ENCODE measurements at places on chromosomes 5 and 9.

DNA sequence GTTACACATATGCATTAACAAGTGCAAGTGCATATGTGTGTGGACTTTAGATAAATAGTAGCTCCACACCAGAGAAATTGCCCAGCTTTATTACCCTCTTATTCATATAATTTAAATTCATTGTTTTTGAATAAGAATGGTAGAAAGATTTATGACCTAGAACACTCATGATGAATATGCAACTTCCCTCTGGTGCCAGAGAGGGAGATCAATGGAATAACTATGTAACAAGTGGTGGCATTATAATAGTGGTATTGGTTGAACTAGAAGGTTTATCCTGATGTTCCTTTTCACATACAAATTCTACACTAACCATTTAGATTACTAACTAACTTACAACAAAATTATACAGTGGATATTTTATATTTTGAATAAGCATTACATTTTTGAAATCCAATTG is 607.4 kb downstream of the CDH12 start:
- DNase-seq: no peak

GRCh38 chr9:82761027-82761426 is 301.9 kb downstream of the RASEF start:
- DNase-seq: no peak

GRCh38 chr5:10552183-10553143 is 11.4 kb upstream of the ANKRD33B start:
- DNase-seq: no peak

DNA sequence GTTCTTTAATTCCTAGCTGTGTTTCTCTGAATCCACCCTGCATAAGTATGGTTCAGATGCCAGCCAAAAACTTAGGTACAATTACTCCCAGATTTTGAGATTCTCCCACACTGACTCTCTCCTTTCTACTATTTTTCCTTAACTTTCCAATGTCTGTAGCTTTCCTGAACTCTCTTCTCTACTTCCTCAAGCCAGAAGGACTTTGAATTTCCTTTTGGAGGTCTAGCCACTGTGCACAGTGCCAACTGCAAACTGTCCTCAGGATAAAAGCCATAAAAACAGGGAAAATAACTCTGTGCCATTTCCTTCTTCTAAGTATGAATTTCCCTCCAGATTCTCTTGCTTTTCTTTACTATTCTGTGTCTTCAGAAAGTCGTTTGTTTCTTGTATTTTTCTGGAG is 157.2 kb downstream of the AP3B1 start:
- DNase-seq: no peak

DNA sequence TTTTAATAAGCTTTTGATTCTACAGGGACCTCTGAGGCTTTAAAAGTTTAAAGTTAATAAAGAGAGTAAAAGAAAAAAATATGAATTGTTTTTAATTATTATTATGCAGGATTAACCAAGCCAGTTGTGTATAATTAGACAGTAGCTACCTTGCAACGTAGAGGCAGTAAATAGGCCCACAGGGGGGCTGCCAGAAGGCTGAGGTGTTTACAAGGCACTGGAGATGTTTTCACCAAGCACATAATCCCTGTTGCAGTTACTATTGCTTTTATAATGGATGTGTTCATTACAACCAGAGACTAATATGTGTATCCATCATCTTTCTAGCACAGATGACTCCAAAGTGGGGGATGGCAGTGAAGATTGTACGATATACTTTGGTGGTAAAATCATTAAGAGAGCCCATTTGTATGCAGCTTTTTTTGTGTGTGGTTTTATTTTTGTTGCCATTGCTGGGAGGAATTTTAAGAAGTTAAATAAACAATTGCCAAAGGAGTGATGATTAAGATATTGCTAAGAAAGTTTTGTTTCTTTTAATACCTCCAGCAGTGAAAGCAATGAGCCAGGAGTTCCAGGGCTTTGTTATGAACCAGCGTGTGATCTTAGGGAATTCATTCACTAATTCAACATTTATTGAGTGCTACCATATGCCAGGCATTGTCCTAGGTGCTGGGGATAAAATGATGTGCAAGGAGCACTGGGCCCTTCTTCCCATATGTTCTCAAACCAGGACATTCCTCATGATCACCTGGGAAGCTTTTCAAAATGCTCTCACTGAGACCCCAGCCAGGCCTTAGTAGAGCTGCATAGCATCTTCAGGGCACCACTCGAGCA is 138.7 kb upstream of the EFNA5 start:
- DNase-seq: no peak

GRCh38 chr5:143445776-143446175 is 42.3 kb upstream of the NR3C1 start:
- no peak for DNase-seq

- no peak for DNase-seq
Observed at GRCh38 chr5:72377910-72378638, 57.9 kb downstream of the PTCD2 start.

DNA sequence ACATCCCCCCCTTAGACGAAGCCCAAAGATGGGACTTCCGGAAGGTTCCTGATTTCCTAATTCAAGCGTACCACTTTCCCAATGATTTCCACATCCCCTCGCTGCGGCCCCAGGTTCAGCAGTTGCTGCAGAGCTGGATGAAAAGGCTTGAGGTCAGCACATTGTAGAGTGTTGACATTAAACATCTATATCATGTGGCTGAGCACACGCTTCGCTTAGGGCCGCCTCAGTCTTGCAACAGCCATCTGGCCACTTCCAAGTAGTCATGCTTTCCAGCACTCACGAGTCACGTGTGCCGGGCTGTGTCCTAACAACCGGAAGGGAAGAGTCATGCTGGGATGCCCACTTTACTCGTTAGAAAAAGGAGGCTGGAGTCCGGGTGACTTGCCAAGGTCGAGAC is 340.6 kb upstream of the IRX4 start:
- no peak for DNase-seq

- no peak for DNase-seq
Observed at GRCh38 chr5:19047277-19047676, 940.7 kb downstream of the CDH18 start.

DNA sequence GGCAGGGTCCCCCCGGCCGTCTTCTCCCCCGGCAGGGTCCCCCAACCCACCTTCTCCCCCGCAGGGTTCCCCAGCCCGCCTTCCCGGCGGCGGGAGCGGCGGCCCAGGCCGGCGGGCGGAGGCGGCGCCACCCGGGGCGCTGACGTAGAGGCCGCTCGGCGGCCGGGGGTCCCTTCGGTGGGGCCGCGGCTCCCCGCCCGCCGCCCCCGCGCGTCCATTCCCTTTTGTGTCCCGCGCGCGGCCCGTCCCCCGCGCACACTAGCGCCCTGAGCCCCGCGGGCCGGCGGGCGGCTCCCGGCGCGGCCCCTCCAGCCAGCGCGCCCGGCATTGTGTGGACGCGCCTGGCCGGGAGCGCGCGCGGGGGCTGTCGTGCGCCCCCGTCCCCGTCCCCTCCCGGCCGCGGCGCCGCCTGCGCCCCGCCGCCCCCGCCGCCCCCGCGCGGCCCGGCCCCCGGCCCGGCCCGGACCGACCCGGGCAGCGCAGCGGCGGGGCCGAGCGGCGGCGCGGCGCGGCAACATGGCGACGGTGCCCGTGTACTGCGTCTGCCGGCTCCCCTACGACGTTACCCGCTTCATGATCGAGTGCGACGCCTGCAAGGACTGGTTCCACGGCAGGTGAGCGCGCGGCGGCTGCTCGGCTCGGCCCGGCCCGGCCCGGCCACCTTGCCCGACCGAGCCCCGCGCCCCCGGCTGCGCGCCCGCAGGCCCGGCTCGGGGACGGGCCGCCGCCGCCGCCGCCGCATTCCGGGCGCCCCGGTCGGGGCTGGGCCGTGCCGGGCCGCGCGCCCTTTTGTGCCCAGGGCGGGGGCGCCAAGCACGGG is at the start of gene PHF2:
TSS of gene PHF2 (plus strand) at position 327 of the 820 bp plus-strand sequence. CDS start at position 517, 190 bp downstream.
- DNase-seq: peak; percentile 32

DNA sequence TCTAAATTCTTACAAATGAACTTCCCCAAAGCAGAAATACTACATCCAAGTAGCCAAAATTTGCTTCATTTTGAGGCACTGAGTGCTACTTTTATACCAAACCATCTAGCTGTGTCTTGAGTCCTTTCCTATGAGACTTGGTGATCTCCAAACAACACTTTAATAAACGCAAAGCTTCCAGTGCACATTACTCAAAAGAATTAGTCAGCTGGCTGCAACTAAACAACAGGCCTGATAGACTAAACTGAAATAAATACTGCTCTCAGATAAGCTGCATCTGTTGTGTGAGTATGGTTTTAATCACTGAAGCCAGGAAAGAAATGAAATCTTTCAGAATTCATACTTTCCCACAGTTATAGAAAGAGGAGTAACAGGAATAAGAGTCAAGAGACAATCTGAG is 80.3 kb downstream of the VCAN start:
- DNase-seq: no peak

DNA sequence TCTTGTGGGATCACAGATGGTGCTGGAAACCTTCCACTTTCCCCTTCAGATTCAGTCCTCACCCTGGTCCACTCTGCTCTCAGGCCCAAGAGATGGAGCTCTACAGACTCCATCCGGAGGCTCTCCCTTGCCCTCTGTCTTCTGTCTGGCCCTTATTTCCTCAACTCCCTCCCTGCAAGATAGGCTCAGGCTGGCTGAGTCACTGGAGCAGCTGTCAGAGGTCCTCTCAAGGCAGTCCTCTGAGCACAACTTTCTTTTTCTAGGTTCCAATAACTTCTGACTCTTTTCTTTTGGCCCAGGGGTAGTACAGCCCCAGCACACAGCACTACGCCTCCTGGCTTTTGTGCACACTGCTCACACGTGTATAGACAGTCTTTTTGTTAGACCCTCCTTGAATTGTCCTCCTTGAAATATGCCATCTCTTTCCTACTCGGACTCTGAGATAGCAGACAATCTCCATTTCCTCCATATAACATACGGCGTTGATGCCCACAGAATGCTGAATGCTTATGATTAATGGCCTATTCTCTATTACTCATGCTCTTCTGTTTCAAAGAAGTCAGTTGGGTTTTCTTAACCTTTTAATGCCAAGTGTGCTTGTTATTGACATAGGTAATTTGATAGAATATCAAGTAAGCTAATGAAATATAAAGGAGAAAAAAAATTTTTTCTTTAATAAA is 193.1 kb downstream of the SLC12A2 start:
- DNase-seq: no peak

GRCh38 chr9:22237497-22238363 is 208.9 kb upstream of the DMRTA1 start:
- DNase-seq: no peak

- no peak for DNase-seq
Observed at GRCh38 chr9:71857159-71857558, 53.8 kb downstream of the ABHD17B start.

DNA sequence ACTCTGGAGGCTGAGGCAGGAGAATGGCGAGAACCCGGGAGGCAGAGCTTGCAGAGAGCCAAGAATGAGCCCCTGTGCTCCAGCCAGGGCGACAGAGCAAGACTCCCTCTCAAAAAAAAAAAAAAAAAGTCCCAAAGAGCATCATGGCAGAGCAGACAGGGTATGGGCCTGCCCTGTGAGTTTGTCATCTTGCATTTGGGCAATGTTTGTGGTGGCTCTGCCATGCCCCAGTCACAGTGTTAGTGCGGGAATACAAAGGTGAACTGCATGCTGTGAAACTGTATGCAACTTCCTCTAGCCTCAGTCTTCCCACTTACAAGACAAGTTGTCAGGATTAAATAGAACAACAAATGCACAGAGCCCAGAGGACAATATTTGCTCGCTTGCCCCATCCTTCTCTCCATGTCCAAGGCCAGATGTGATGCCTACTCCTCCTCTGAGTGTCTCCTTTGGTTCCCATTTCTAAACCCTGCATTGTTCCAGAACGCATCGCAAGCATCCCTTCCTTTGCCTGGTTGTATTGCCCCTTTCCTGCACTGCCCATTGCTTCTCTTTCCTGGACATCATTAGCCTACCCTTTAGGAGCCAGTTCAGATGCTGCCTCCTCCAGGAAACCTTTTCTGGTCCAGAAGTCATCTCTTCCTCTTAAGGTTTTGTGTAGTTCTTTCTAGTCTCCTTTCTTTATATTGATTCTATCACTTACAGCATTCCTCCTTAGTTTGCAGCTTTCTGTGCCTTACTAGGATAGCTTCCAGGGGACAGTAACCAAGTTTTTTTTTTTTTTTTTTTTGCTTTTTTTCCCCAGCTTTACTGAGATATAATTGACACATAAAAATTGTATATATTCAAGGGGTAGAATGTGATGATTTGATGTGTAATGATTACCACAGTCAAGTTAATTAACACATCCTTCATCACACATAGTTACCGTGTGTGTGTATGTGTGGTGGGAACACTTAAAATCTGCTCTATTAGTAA is 69.0 kb upstream of the TNFAIP8 start:
- DNase-seq: no peak

DNA sequence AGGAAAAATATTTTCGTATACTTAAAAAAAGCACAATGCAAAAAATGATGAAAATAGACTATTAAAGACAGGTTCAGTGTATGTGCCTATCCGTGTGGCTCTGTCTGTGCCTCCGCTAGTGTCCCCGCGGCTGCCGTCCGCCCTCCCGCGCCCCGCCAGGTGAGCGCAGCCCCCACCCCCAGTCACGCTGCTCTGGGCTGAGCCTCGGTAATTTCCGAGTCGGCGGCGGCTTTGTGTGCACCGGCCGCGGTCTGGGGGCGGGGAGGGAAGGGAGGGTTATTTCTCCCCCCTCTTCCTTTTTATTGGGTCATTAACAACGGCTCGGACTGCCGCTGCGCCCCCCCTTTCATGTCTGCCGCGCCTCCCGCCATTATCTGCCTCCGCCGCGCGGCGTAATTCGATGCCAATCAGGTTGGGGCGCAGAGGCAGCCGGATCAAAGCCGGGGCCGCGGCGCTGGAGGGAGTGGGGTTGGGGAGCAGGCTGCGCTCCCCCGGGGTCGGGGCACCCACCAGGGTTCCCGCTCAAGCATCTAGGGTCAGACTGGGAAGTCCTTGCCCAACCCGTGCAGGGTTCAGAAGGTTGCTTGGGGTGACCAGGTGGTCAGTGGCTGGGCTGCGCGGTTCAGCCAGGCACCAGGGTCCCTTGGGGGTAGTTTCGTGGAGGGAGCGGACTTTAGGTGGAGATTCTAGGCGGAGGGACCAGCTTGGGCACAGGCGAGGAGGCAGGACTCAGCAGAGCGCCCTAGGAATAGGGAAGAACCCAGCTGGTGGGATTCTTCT is 39.5 kb upstream of the PSD2 start:
- no peak for DNase-seq

GRCh38 chr5:139561655-139562451 is 714 bp downstream of the UBE2D2 start:
- DNase-seq: peak; percentile 34

GRCh38 chr5:150000990-150001659 is 586 bp downstream of the HMGXB3 start:
- DNase-seq: peak; percentile 36

DNA sequence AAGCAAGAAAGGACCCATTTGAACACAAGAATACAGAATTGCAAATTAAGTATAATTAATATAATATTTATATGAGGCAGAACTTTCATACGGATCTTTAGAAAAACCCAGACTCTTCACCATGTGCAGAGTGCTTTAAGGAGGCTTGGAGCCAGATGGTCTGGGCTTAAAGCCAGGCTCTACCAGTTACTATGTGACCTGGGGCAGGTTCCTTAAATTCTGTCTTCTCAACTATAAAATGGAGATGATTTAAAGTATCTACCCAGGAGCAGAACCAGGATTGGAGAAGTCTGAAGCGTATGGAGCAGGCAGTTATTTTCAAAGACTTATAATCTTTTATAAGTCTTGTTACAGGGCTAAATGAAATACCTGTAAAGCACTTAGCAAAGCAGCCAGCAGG is 202.1 kb downstream of the TSSK1B start:
- no peak for DNase-seq
